Fibroblast of mammary gland (primary cell): ENCODE measurements at places on chromosomes 7 and 10.

DNA sequence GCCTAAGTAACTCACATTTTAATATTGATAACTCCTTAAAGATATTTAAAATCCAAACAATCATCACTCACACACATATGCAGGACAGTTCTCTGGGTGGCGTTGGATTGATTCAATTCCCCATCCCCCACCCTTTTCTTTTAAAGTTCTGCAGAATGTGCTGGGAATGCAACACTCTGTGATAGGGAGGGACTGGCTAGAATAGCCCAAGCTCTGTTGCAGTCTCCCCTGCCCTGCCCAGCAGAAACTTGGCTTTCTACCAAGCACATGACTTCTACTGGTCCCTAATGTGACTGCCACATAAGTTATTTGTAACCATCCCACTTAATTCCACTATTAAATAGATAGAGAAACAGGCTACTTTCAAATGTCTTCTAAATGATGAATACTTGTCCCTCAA lies 55.2 kb downstream of the TWIST1 start:
- no peak for DNase-seq

GRCh38 chr7:101173752-101174244 lies 6.3 kb downstream of the NAT16 start:
- DNase-seq, result peak; percentile 55

- DNase-seq, result no peak
Measured at GRCh38 chr7:95730493-95731280, 41.7 kb upstream of the DYNC1I1 start.

- peak; percentile 89 for DNase-seq
Measured at GRCh38 chr7:28608731-28609130, 196.4 kb downstream of the CREB5 start.

DNA sequence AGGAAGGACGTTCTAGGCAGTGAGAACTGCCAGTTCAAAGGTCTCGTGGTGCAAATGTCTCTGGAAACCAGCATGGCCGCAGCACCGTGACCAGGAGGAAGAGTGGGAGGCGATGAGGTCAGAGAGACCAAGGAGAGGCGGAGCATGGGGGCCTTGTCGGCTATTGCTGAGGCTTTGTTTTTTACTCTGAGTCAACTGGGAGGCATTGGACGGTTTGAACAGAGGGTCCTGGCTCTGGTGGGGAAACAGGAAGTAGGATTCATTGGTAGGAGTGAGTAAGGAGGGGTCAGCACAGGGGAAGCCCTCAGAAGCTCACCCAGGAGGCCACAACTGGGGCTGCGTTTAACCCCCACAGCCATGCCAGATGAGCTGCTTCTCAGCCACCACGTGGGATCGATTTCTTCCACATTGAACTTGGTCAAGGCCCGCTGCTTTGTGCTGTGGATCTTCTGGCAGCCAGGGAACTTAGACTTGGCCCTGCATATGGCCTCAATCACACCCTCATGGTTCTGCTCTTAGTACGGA lies 22.2 kb upstream of the SH2B2 start:
- DNase-seq, result peak; percentile 12

DNA sequence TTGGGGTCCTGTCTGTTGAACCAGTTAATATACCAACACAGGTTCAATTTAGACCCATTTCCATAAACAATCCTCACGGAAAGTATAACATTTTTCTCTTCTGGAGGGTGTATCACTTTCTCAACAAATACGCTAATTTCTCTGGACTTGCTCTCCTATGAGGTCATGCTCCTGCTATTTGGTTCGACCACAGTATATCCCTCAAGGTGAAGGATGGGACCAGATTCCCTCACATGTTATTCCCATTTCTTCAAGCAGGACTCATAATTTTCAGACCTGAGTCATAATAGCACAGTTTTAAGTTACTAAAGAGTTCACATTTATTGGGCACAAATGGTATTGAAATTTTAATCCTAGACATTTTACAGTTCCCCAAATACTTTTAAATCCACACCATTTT lies 57.2 kb downstream of the ADAM12 start:
- peak; percentile 85 for DNase-seq

GRCh38 chr10:95263864-95264226 lies 27.0 kb downstream of the PDLIM1 start:
- DNase-seq, result no peak

DNA sequence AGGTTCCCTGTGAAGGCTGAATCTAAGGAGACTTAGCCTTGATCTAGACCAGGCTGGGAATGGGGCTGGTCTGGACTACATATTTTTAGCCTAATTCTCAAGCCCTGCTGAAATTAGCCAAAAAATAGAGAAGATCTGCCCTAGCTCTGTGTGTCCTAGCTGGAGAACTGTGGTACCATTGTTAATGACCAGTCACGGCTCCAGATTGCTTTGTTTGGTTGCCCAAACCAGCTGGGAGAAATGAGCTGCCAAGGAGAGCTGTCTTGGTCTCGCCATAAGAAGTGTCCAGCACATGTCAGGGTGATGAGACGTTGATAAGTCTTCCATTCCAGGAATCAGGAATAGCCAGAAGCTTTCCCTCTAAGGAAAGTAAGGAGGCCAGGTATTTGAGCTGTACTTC lies 20.7 kb downstream of the GBX1 start:
- no peak for DNase-seq

DNA sequence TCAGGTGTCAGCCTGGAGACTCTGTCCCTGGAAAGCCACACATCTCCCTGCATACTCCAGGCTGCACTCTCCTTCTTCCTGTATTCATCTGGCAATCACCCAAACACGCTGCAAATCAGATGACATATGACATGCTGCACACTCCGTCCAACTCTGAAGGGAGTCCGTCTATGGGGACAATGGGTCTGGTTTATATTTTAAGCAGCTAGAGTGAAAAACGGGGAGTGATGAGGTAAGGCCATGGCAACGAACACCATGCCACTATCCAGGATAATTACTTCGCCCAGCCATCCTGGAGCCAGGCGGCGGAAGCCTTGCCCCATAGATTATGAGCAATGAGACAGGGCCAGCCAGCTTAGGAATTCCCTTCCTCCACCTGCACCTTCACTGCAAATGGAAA lies 140.1 kb downstream of the PLXNA4 start:
- DNase-seq, result no peak
